ENCODE measurements at places on chromosomes 1 and 21. TPM values are rescaled to one million over a fixed set of nuclear protein-coding genes. Genes with fewer than 3 reads are reported as not detected.

Gene PRAMEF25
- total RNA-seq = not detected

Gene KCND3
- total RNA-seq = 9.7 TPM

Gene TRABD2B
- total RNA-seq = not detected

Gene TRPM2
- under 0.01 TPM for total RNA-seq

Gene ALG14
- total RNA-seq = 1.3 TPM

Gene NMNAT2
- 3.3 TPM for total RNA-seq

Gene CCDC185
- total RNA-seq = not detected

Gene RAP1GAP
- total RNA-seq = 0.16 TPM

Gene MROH7
- 0.49 TPM for total RNA-seq
